CD4-positive, alpha-beta T cell treated with Interleukin-4 for 1 hour (primary cell): ENCODE measurements at places on chromosomes 12 and 14.

DNA sequence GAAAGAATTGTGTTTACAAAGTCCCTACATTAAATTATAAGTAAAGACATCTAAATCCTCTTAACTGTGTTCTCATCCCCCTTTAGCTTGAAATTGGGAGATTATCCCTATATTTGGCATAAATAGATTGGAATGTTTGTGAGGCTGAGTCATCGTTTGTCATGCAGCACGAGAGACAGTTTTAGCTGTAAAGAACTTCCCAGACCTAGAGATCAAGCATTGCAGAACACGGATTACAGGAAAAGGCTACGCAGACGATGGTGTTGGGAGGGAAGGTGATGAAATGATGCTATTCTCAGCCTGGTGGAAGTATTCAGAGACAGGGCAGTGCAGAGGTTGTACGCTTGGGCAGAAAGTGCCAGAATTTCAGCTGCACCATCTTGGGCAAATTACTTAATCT lies 93.8 kb downstream of the PTPRB start:
- DNase-seq: no peak

- no peak for DNase-seq
These were observed 117.3 kb downstream of the MED13L start for GRCh38 chr12:116160231-116160630.

DNA sequence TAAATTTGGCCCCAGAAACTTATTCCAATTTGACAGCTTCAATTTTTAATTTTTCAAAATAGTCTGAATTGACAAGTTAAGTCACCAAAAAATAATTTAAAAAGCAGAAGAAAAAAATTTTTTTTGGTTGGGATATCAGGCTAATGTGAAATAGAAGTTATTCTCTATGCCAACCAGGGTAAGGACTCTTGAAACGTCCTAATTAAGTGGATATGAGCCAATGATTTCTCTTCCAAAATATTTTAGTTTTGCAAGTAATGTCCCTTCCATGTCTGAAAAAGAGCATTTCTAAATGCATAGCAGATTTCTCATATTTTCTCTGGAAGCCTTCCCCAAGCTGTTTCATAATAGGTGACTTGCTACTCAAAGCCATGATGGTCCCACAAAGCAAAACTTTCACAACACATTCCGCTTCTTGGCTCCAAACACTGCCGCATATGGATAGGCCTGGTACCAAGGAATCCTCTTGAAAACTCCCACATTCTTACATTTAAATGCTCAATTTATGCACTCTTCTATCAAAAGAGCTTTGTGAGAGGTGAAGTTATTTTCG lies 65.1 kb downstream of the SIX6 start:
- DNase-seq: no peak

- DNase-seq: no peak
These were observed 37.7 kb upstream of the TXNRD1 start for GRCh38 chr12:104177663-104178501.

- peak; percentile 48 for DNase-seq
These were observed 78.7 kb downstream of the LRRC74A start for GRCh38 chr14:76904740-76905569.

- no peak for DNase-seq
These were observed 81.6 kb downstream of the LMO3 start for GRCh38 chr12:16524378-16524777.

- DNase-seq: no peak
These were observed 71.8 kb upstream of the LTA4H start for GRCh38 chr12:96107236-96107635.
